ENCODE measurements at places on chromosomes 5 and 9.
A peak's percentile ranks its signal among the peaks of the same experiment; 100 is the strongest.

DNA sequence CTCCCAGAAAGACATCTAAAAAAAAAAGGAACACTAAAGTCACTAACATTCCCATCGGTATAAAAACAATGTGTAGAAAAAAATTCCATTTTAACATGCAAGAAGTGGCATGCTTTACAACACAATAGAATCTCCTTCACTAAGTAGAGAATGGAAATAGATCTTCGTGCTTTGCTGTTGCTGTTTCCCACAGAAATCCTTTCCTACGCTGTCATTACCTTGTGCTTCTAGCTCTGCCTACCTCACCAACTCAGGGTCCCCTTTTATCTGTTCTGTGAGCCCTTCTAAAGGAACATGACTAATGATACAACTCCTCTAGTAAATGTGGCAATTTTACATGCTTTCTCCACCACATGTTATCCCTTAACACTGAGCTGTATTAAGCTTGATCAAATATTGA, 202.9 kb downstream of the MCTP1 start:
- no peak for DNase-seq

- no peak for DNase-seq
Measured at GRCh38 chr9:108911820-108912219, 22.1 kb downstream of the ELP1 start.

DNA sequence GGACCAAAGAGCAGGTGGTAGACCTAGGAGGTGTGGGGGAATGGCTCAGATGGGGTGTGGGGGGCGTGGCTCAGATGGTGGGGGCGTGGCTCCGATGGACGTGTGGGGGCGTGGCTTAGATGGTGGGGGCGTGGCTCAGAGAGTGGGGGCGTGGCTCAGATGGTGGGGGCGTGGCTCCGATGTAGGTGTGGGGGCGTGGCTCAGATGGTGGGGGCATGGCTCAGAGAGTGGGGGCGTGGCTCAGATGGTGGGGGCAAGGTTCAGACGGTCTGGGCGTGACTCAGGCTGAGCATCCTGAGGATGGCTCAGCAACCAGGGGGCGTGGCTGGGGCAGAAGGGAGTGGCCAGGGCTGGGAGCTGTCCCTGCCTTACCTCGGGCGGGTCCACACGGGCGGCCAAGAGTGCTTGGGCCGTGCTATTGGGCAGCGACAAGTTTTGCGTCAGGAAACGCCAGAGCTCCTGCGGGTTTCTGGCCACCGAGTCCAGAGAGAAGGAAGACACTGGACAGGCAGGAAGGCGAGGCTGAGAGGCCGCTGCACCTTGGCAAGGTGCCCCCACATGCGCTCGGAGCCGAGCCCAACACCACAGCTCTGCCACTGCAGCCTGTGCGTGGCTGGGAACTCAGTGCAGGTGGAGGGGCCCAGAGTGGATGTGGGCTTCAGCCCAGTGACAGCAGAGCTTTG, 5.9 kb downstream of the ABCA2 start:
- peak; percentile 91 for DNase-seq

GRCh38 chr9:129637102-129637501, 4.8 kb downstream of the ASB6 start:
- DNase-seq, result no peak

DNA sequence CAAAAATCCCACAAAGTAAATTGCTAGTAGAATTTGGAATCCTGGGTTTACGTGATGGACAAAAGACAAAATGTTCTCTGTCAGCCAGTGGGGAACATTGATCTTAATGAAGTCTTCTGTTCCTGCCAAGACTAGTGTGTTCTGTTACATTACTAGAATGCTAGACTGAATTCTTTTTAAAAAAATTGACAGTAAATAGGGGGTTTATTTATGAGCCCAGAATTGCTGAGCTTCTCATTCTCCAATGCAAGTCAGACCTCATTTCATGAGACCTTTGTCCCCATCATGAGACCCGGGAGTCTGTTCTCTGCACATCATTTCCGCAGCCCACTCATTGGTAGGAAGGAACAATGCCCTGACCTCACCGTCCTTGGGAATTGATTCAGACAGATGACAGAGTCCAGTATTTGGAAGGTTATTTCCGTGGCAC, 173.8 kb upstream of the OTULINL start:
- no peak for DNase-seq

DNA sequence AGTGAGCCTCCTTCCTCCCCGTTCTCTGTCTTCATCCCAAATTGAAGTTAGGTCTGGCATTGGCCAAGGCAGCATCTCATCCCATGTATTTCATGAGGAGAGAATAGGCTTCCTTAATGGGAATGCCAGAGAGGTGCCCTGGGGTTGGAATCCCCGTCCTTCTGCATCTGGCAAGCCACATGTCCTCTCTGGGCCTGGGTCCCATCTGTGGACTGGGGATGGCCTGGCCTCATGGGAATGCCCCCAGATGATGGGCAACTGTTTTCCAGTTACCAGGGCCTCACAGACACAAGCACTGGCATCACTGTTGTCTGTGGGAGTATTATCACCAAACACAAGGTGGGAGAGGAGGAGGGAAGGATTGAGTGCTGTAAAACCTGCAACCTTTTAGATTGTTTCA, 153.9 kb downstream of the FSTL4 start:
- no peak for DNase-seq

- no peak for DNase-seq
Measured at GRCh38 chr9:34559624-34560455, 29.7 kb downstream of the CNTFR start.

- DNase-seq, result no peak
Measured at GRCh38 chr9:88949425-88949824, 41.8 kb upstream of the S1PR3 start.

DNA sequence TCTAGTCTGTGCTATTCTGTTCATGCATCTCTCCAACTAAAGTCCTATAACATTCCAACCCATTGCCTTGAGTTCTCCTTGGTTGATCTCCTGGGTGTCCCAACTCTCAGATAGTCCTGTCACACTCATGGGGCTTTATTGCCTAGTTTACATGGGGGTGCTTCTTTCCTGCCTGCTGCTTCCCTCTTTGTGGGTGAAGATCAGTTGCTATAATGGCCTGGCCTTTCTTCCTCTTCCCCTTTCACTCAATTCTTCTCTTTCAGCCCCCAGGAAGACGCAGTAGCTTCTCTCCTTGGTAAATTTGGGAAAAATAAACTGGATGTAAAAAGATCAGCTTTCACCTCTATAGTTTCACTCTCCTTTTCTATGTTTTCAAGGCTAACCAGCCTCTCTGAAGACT, 66.5 kb downstream of the PTCD2 start:
- DNase-seq, result no peak

- DNase-seq, result no peak
Measured at GRCh38 chr9:132628746-132629145, 41.0 kb downstream of the DDX31 start.

DNA sequence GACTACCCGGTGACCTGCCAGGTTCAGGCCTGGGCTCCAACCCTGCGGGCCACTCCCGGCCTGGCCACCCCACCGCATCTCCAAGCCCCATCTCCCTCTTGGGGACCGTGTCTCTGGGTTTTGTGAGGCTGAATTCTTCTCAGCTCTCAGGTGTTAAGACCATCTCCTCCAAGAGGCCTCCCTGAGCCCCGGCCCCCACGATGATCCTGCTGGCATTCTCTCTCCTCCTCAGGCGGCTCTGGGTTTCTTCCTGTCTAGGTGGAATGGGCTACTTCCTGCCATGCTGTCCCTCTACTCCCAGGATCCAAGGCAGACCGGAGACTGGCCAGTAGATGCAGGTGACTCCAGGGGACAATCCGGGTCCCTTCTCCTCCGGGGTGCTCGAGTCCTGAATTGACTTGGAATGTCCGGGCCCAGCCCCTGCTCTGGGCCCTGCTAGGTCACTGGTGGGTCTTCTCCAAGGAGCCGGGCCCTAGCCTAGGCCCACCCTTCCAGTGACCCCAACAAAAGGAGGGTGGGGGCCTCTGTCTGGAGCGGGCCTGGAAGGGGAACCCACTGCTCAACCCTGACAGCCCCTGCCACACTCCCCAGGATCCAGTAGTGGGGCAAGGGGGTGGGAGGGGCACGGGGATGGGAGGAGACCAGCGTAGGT, 219.8 kb downstream of the C9orf50 start:
- no peak for DNase-seq

- DNase-seq, result no peak
Measured at GRCh38 chr9:70053864-70054263, 10.2 kb downstream of the MAMDC2 start.

DNA sequence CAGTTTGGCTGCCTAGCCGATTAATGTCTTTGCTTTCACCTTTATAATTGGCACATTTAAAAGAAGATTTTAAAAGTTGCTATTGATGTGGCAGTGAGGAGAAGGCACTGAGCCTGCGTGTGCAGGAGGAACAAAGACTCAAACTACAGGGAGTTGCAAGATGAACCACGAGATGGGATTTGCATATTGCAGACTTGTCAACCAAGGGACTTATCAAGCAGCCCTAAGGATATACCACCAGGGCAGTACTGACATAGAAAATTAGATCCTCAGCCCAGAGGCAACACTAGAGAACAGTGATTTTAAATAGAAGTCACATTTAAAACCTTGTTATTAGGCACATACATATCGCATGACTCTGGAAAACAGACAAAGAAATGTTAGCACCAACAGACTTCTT, 342.6 kb downstream of the GLIS3 start:
- DNase-seq, result no peak

- DNase-seq, result no peak
Measured at GRCh38 chr5:107387526-107388140, 283.1 kb downstream of the EFNA5 start.

DNA sequence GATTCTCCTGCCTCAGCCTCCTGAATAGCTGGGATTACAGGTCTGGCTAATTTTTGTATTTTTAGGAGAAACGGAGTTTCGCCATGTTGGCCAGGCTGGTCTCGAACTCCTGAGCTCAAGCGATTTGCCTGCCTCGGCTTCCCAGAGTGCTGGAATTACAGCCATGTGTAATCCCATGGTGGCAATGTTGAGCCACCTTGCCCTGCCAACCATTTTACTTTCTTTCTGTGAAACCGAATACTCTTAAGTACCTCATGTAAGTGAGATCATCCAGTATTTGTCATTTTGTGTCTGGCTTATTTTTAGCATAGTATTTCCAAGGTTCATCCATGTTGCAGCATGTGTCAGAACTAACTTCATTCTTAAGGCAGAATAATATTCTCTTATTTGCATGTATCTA, 8.2 kb downstream of the PRRC2B start:
- DNase-seq, result no peak
